Aorta (tissue), 5 donors: ENCODE measurements at places on chromosomes 7 and 10. TPM values are rescaled to one million over a fixed set of nuclear protein-coding genes. Genes with fewer than 3 reads are reported as not detected.

Gene TRPV5
- total RNA-seq: not detected

Gene TMEM225B
- 1.7 TPM for total RNA-seq

Gene GPR37
- 0.39 TPM for total RNA-seq

Gene CCDC172
- total RNA-seq: not detected

Gene ADAM22
- 6.0 TPM for total RNA-seq

Gene PRPS1L1
- not detected for total RNA-seq

Gene FRAT1
- 2.4 TPM for total RNA-seq

Gene TAS2R4
- 1.6 TPM for total RNA-seq

Gene SSC4D
- 0.33 TPM for total RNA-seq

Gene PPP1R9A
- total RNA-seq: 7.4 TPM

Gene ETV1
- 15.1 TPM for total RNA-seq

Gene BLNK
- 4.1 TPM for total RNA-seq

Gene UBTD1
- 15.8 TPM for total RNA-seq

Gene ARHGAP21
- 93.8 TPM for total RNA-seq

Gene TMEM176B
- 34.3 TPM for total RNA-seq

Gene TET1
- 3.6 TPM for total RNA-seq

Gene AGFG2
- 29.2 TPM for total RNA-seq

Gene GARIN1A
- 6.1 TPM for total RNA-seq

Gene ACSM6
- total RNA-seq: 0.99 TPM

Gene WDR86
- 2.8 TPM for total RNA-seq

Gene LIPN
- total RNA-seq: 0.58 TPM

Gene MUC12
- total RNA-seq: 0.88 TPM

Gene UTF1
- not detected for total RNA-seq

Gene DIP2C
- 40.2 TPM for total RNA-seq

Gene WDR37
- 20.3 TPM for total RNA-seq

Gene PRSS2
- total RNA-seq: 9.3 TPM

Gene EBF3
- total RNA-seq: 8.4 TPM

Gene TRIM74
- total RNA-seq: 0.69 TPM

Gene HMX3
- total RNA-seq: not detected

Gene ARMH3
- total RNA-seq: 20.8 TPM

Gene UPK3B
- total RNA-seq: 1.7 TPM

Gene AASS
- 42.4 TPM for total RNA-seq

Gene GRID2IP
- 0.39 TPM for total RNA-seq

Gene UMAD1
- 14.5 TPM for total RNA-seq

Gene STEAP1
- total RNA-seq: 41.1 TPM

Gene CACNB2
- 7.6 TPM for total RNA-seq

Gene PRSS37
- total RNA-seq: not detected

Gene PPA1
- total RNA-seq: 66.7 TPM

Gene HOXA10
- 11.2 TPM for total RNA-seq

Gene BTBD16
- total RNA-seq: 1.2 TPM

Gene FAM20C
- 104 TPM for total RNA-seq

Gene SAP25
- total RNA-seq: 7.5 TPM

Gene SLC16A12
- 0.21 TPM for total RNA-seq

Gene KLHL7
- total RNA-seq: 23.0 TPM

Gene SEPTIN7
- 290 TPM for total RNA-seq

Gene SNCG
- total RNA-seq: 123 TPM

Gene IKZF1
- total RNA-seq: 24.4 TPM

Gene SLC26A5
- total RNA-seq: 0.78 TPM

Gene STEAP4
- 343 TPM for total RNA-seq

Gene LMBR1
- 63.1 TPM for total RNA-seq

Gene CLDN3
- not detected for total RNA-seq

Gene CELF2
- total RNA-seq: 52.6 TPM

Gene ANXA8L1
- not detected for total RNA-seq

Gene NPS
- not detected for total RNA-seq

Gene OR2A5
- total RNA-seq: not detected

Gene GPR26
- total RNA-seq: not detected

Gene JAZF1
- total RNA-seq: 38.8 TPM

Gene GLUD1
- 107 TPM for total RNA-seq
